ENCODE measurements at places on chromosomes 4 and X.

- DNase-seq, result no peak
These were observed 64.0 kb upstream of the CLDN34 start for GRCh38 chrX:9903146-9903545.

DNA sequence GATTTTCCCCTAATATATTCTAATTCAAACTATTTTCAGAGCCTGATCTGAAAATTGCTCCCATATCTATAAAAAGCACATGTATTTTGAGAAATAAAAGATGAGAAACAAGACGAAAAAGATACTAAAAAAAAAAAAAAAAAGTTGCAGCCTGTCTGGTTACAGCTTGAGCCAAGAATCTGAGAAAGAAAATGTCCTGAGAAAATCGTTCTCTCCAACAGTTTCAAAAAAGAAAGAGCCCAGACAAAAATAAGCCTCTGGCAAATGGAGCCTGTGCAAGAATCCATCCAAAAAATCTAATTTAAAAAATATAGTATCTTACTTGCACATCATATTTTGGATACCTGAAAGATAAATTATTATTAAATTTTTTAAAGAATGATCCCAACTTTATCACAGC, 163.0 kb upstream of the TBL1X start:
- DNase-seq, result no peak

- no peak for DNase-seq
These were observed 1.1 kb downstream of the STBD1 start for GRCh38 chr4:76307660-76308014.

- no peak for DNase-seq
These were observed 72.8 kb downstream of the MANBA start for GRCh38 chr4:102687982-102688433.

GRCh38 chr4:7647186-7647585, 212.5 kb upstream of the PSAPL1 start:
- DNase-seq, result no peak

- DNase-seq, result no peak
These were observed 2.9 kb upstream of the NSD2 start for GRCh38 chr4:1868293-1868692.

GRCh38 chr4:78720994-78721677, 55.0 kb upstream of the BMP2K start:
- DNase-seq, result no peak

DNA sequence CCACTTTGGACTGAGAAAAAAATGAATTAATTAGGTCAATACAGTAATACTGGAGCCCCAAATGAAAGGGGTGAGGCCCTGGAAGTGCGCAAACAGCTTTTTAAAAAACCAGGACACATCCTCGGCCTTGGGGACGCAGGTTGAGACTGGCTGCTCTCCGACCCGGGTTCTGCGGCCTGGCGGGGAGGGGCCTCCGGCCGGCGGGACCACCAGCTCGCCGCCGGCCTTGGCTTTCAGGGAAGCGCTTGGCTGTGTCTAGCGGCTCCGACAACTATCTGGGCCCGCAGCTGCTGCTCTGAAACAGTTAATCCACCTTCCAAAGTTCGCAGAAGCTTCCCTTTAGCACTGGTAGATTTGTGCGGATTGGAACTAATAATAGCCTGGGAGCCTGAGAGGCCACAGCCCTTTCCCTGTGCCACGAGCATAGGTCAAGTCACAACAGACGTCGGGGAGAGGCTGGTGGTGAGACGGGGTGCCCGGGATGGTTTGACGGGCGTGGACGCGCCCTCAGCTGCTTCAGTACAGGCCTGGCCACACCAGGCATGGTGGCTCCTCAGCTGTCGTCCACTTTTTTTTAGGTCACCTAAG, 1.1 kb upstream of the SEL1L3 start:
- no peak for DNase-seq

DNA sequence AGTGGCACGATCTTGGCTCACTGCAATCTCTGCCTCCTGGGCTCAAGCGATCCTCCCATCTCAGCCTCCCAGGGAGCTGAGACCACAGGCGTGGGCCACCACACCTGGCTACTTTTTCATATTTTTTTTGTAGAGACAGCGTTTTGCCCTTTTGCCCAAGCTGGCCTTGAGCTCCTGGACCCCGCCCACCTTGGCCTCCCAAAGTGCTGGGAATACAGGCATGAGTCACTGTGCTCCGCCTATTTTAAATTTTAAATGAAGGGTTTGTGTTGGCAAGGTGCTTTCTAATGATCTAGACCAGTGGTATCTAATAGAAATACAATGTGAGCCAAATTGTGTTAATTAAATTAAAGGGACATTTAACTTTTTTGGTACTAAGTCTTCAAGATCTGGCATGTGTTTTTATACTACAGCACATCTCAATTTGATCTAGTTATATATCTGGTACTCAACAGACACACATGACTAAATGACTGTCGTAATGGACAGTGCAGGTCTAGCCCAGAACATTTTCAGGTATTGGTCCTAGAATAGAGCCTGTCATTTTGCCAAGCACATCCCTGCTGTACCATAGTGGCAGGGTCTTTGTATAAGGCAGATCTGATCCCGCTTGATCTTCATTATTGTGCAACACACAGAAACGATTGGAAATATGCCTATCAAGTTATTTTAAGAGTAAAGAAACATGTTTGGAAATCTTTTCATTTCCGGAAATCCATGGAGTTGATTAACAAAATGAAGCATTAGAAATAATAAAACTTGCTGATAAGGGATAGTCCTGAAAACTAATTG, 7.3 kb downstream of the PGK1 start:
- no peak for DNase-seq

DNA sequence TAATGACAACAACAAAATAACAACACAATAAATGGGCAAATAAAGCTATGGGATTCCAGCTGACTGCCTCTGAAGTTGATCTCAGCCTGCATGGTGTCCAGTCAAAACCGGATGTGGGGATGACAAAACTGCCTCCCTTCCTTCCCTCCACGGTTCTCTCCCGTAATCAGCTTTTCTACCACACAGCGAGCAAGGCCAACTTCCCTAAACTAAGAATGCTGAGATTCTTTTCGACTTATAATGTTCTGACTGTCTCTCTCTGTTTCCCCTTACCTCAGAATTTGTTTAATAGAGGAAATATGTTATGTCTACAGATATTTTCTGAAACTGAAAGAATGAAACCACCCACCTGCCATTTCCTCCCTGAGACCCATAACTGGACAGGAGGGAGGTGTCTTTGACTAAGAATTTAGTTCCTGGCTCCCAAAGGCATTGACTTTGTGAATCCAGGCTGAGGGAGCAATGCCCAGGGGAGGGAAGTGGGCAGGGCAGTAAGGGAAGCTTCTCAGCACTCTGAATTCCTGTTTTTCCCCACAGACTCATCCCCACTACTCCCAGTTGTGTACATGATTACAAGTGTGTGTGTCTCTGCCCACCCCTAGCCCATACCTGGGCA, 1.0 kb upstream of the TLR1 start:
- no peak for DNase-seq

- no peak for DNase-seq
These were observed 9.4 kb downstream of the TMEM187 start for GRCh38 chrX:153981771-153982533.

- no peak for DNase-seq
These were observed 55.4 kb downstream of the NPNT start for GRCh38 chr4:105950701-105951100.

- DNase-seq, result no peak
These were observed 45.1 kb downstream of the KDR start for GRCh38 chr4:55080174-55080865.

DNA sequence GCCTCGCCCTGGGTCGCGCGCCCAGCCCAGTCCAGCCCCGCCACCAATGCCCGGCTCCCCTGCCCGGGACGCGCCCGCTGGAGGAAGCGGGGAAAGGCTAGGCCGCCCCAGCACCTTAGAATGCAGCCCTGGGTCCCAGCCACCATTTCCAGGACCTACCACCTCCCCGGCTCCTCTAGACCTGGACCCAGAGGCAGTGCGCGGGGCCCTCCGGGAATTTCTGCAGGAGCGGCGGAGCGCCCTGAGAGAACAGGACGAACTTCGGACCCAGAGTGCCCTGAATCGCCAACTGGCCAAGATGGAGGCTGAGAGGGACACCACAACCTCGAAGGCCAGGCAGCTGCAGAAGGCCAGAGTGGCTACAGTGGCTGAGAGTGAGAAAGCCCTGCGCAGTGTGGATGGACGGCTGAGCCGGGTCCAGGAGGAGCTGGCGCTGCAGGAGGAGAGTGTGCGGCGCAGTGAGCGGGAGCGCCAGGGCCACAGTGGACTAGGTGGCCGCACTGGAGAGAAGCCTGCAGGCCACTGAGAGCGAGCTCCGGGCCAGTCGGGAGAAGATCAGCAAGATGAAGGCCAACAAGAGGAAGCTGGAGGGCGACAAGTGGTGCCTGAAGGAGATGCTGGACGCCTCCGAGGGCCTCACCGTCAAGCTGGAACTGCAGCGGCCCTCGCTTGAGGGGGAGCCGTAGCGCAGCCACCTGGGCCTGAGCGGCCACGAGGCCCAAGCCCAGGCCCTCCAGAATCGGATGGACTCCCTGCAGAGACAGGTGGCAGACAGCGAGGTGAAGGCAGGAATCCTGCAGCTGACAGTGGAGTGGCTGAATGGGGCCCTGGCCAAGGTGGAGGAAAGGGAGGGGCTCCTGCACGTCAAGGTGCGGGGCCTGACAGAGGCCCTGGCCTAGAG, 15.5 kb downstream of the SMIM10L2A start:
- no peak for DNase-seq

DNA sequence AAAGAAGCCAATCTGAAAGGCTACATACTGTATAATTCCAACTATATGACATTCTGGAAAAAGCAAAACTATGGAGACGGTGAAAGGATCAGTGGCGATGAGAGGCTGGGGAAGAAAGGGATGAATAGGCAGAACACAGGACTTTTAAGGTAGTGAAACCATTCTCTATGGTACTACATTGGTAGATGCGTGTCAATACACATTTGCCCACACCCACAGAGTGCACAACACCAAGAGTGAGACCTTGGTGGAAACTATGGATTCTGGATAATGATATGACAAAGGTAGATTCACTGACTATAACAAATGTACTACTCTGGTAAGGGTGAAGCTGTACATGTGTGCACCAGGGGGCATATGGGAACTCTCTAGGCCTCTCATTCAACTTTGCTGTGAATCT, 134.5 kb downstream of the FBXW7 start:
- no peak for DNase-seq

GRCh38 chr4:122658818-122659295, 38.0 kb upstream of the IL21 start:
- no peak for DNase-seq

GRCh38 chrX:135974279-135974856, 580 bp upstream of the MMGT1 start:
- no peak for DNase-seq

GRCh38 chr4:187544461-187545053, 451.0 kb upstream of the ZFP42 start:
- DNase-seq, result no peak

DNA sequence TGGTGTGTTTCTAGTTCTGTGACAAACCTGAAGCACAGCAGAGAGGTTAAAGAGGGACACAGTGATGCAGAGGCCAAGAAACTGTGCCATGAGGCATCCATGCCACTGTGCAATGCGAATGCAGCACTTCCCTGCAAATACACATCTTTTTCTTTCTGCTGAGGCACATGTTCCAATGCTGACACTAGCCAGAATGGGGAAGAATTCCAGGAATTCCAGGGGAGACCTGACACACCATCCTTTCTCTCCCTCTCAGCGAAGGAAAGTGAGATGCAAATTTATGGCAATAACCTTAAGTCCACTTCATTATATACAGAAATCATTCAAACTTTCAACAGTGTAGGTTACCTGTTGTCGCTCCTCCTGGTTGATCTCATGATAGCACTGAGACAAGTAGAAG, 204.8 kb downstream of the LDB2 start:
- no peak for DNase-seq

- no peak for DNase-seq
These were observed 58.2 kb downstream of the GPR143 start for GRCh38 chrX:9707306-9708033.

DNA sequence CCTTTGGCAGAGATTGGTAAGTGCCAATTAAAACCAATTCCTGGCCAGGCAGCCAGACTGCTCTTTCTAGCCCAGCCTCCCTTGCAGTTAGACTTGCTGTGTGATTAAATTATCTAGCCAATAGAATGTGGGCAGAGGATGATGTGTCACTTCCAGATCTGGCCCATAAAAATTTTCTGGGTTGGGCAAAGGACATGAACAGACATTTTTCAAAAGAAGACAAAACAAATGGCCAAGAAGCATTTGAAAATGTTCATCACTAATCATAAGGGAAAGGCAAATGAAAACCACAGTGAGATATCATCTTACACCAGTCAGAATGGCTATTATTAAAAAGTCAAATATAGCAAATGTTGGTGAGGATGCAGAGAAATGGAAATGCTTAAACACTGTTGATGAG, 71.4 kb upstream of the STIM2 start:
- no peak for DNase-seq

DNA sequence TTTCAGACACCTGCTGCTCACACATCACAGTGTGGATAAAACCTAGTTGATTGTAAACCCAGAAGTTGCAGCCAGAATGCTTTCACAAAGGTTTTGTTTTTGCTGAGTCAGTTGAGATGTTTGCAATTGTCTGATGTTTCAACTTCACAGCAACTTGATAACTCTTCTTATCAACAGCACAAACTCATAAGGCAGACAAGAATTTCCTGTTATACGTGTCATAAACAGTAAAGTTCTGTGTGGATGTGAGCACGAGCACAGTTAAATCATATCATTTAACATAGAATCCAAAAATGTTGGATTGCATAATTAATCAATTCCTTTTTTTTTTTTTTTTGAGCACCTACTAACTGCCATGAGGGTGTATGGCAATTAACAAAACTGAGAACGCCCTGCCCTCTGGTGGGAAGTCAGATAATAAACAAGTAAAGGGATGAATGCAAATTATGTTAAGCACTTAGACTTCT, 512.2 kb downstream of the PDHA2 start:
- DNase-seq, result no peak

DNA sequence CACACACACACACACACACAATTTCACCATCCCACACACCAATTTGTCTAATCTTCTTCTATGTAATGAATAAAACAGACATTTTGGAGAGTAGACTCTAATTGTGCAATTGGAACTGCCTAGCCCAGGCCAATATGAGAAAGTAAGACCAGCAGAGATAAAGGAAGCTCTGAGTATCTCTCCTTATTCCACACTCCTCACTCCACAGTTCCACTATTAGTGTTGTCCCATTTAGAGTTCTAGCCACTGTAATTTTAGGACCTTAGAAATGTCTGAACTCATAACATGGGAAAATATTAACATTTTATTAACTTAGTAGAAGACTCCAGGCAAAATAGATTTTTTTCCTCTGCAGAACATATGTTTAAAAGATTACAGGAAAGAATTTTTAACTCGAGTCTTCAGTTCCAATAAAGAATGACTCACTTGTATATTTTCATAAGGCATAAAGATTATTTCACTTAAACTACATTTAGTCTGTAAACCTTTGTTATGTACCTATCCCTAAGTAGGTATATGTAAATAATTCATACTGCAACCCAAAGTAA, 297.6 kb upstream of the INTU start:
- no peak for DNase-seq

DNA sequence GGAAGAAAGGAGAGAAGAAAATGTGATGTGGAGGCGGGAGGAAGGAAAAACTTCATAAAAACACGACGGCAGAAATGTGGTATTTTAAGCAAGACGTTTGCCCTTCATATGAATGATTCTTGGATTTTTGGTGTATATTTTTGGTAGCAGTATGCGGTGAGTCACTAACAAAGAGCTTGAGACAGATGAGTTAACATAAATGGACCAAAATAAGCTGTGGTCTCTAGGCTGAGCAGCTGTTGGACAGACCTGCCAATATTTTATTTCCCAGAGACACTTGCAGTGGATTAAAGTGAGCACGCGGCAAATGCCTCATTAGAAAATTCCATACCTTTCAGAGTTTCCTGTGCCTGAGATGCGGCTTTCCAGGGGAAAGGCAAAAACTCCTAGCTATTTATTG, 43.1 kb upstream of the RPS6KA3 start:
- DNase-seq, result no peak
